ENCODE measurements at places on chromosomes 1 and 21.

- DNase-seq = no peak
Measured at GRCh38 chr1:982765-983436, 1.0 kb upstream of the PERM1 start.

- no peak for DNase-seq
Measured at GRCh38 chr1:92473781-92474495, 12.8 kb downstream of the GFI1 start.

- no peak for DNase-seq
Measured at GRCh38 chr1:159473335-159473734, 33.8 kb downstream of the OR10J1 start.

GRCh38 chr1:112389689-112390088, 6.3 kb upstream of the CTTNBP2NL start:
- no peak for DNase-seq

DNA sequence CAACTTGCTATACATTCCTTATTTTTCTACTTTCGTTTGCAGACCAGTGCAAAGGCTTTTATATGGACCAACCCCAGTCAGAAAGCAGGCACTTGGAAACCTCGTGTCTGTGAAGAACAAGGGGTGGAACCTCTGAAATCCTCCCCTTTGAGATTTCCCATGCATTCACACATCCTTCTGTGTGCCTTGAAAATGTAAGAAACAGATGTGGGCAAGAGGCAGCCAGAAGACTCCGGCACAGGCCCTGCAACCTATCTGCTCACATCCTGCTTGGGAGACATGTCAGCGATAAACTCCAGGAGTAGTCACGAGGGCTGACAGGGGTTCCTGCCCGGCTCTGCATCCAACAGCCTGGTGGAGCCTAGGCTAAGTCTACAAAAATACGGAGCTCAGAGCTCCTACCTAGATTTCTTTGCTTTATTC, 42.5 kb downstream of the ETS2 start:
- no peak for DNase-seq

GRCh38 chr1:209590405-209590804, 6.9 kb downstream of the CAMK1G start:
- no peak for DNase-seq

DNA sequence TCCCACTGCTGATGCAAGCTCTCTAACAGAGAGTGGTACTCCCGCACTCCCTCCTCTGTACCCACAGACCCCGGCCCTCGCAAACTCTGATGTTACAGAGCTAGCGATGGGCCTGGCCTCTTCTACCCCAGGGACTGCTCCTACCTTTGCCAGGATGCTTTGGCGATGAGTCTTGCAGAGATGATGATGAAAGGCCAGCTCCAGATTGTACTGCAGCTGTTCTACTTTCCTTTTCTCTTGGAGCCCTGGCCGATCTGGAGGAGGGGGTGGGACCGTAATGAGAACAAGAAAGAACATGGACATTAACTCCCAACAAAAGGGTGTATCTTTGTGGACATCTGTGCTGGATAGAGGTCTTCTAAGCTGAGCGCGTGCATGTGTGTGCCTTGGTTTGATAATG, 6.0 kb upstream of the LINGO4 start:
- DNase-seq = no peak

DNA sequence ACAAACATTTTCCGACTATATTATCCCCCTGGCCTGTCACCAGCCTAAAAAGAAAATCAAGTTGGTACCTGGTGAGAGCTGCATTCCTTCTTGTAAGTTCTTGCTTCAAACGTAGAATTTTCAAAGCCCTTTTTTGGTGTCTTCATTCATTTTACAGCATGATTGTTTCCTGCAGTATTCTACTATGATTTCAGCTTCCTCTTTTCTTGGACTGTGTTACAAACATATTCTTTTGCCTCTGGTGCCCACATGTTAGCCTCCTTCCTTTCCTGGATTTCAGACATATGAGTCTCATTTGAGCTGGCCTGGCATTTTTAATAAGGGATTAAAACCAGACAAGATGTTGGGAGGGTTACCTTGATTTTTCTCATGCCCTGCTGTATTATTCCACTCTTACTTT, 142.5 kb downstream of the PIGK start:
- no peak for DNase-seq

GRCh38 chr1:17946434-17946833, 161.2 kb upstream of the IGSF21 start:
- DNase-seq = no peak

- no peak for DNase-seq
Measured at GRCh38 chr1:97630948-97631347, 289.9 kb downstream of the DPYD start.

- DNase-seq = no peak
Measured at GRCh38 chr1:246169019-246169418, 338.1 kb downstream of the SMYD3 start.
